Left kidney (tissue), 8 donors: ENCODE measurements at places on chromosomes 6 and 20.
A peak's percentile ranks its signal among the peaks of the same experiment; 100 is the strongest.

DNA sequence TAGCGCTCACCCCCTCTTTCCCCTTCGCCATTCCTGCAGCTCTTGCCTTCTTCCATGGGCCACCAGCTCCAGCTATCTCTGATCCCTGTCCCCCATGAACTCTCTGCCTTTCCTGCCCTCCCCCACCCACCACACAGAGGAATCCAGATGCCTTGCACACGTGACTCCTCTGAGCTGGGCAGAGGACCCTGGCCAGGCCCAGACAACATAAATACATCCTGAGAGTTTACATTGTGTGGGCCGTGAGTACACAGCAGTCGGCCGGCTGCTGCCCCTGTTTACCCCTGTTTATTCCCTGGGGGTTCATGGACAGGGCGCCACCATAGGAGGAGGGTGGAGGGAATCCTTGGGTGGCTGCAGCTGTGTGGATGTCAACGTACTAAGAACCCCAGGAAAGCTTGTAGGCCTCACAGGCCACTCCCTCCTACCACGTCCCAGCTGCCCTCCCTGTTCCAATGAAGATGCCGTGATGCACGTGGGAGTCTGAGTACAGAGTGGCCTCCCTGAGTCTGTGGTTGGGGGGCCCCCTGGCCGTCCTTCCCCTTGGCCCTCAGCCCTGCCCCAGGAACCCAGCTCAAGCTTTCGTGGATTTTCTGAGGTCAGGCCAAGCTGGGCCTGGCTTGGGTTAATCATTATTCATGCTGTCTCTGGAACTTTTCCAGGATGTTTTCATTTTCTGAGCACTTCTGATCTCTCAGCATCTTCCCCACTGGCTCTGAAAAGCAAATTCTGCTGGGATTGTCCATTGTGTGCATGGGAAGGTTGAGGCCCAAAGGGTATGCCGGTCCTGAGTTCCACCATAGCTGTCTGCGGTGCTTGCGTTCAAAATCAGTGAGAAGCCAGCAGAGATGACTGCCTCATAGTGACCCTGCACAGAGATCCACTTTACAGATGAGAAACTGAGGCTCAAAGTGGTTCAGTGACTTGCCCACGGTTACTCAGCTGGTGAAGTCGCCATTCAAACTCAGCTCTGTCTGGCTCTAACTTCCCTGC is 136.3 kb downstream of the MRPL14 start:
- no peak for DNase-seq

- no peak for DNase-seq
These were observed 514 bp downstream of the DEFB129 start for GRCh38 chr20:227439-228105.

DNA sequence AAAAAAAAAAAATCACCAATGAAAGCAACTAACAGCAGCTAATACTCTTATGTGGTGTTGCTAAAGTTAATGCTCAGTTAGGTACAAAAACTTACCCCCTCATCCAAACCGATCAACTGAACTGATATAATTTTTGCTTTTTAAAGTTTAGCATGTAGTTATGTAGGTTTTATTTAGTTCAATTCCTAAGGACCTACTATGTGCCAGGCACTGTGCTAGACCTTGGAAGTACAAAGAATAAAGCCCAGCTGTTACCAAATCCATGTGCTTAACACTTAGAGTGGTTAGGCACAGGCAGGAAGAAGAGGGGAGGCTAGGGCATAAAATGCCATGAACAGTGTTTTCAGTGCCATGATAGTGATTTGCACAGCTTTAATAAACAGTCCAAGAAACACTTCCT is 85.1 kb downstream of the PDSS2 start:
- no peak for DNase-seq

- DNase-seq, result peak; percentile 61
These were observed 11.0 kb downstream of the UQCC2 start for GRCh38 chr6:33700391-33701050.

GRCh38 chr20:1313236-1313964 is 15.5 kb downstream of the SDCBP2 start:
- peak; percentile 78 for DNase-seq

GRCh38 chr20:58760856-58761255 is 68.3 kb downstream of the NPEPL1 start:
- no peak for DNase-seq

GRCh38 chr6:152063170-152063921 is 255.9 kb downstream of the ESR1 start:
- DNase-seq, result no peak

- DNase-seq, result no peak
These were observed 59.9 kb downstream of the COL12A1 start for GRCh38 chr6:75145976-75146375.

DNA sequence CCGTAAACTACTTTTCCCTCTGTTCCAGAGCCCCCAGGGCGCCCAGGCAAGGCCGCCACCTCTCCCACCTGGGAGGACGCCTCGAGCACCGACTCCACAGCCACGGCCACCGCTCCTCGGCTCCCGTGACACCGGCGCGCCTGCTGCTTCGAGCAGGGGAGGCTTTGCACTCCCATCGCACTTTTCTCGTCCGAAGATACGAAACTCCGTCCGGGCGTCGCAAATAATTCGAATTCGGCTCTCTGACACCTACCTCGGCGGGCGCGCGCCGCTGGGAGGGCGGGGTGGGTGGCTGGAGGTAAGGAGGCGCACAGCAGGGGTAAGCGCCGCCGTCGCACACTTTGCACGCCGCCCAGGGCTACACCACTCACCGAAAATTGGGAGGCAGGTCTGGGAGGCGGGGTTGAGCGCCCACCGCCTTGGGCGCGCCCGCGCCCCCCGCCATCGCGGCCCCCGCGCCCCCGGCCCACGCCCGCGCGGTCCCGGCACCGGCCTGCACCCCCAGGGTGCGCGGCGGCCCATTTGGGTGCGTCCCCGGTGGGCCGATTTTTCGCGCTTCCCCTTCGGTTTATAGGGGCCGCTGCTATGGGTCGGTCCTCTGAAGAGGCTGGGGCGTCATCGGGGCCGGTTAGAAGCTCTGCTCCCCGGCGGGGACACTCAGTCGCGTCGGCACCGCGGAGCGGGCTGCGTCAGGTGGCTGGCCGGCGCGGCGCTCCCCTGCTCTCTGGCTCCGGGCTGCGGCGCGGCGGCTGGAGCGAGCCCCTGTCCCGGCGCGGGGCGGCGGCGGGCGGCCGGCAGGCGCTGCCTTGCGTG is 36.2 kb downstream of the GNAS start:
- peak; percentile 71 for DNase-seq

- DNase-seq, result no peak
These were observed 93.7 kb upstream of the EDN1 start for GRCh38 chr6:12196326-12196936.

- DNase-seq, result no peak
These were observed 1.5 kb downstream of the DLGAP4 start for GRCh38 chr20:36307412-36308325.

DNA sequence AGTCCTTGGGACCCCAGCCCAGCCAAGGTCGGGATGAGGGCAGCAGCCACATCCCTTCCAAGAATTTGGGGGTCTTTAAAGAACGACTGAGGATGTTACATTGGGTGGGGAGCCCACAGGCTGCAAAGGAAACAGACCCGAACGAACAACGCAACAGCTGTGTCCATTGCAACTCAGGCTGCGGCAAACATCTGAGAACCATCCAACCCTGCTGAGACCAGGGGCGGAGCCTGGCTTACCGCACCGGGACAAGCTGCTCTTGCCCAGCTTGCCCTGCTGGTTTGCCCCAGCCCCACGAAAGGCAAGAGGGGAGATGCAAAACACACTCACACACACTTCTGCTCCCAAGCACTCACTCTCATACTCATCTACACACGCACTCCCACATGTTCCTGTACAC is 21.5 kb upstream of the TAF4 start:
- no peak for DNase-seq

DNA sequence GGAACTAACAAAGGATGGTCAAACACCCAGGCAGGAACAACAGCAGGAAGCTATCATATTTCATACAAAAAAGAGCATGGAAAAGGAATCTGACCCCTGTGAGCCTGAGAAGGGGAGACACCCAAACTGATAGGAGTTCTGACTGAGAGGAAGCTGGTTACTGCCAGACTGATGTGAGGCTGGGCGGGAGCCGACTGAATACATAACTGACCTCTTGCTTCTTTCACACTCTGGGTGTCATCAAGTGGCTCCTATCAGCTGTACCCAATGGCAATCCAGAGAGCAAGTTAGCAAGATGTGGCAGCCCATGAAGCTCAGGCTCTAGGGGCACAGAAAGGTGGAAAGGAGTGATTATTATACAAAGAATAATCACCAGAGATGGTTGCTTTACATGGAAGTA is 795.1 kb upstream of the HS3ST5 start:
- DNase-seq, result no peak

- DNase-seq, result no peak
These were observed 113.1 kb upstream of the MTHFD1L start for GRCh38 chr6:150752409-150752808.

- peak; percentile 53 for DNase-seq
These were observed at the start of gene FAM184A for GRCh38 chr6:119078376-119079282. Gene FAM184A (minus strand): TSS chr6:119078664. CDS start chr6:119078299, 365 bp downstream.

DNA sequence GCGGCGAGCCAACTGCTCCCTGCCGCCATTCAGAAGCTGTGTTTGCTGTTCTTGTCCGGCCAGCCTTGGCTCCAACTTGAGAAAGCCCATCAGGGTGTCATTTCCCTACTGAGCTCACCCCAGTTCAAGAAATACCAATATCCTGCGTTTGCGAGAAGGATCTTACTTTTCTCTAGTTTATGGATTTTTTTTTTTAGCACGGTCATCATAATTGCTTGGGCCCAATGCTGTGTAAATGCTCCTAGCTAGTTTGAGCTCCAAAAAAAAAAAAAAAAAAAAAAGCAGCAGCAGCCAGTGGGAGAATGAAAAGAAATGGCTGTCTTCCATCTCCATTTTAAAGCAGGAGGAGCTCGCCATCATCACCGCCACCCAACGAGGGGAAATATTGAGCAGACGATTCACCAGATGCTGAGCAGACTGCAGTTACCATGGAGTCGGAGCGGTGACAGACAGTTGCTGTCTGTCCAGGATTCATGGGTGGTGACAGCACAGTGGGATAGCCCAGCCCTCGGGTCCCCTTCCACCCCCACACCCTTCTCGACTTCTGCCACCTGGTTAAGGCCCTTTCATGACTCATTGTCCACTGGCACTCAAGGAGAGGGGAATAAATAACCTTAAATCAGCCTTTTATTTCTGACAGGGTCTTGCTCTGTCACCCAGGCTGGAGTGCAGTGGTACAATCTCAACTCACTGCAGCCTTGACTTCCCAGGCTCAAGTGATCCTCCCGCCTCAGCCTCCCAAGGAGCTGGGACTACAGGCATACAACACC is 132.4 kb upstream of the SNX9 start:
- no peak for DNase-seq
